Mesenchymal stem cell (in vitro differentiated cells and primary cell): ENCODE measurements at places on chromosomes 3 and 15.

DNA sequence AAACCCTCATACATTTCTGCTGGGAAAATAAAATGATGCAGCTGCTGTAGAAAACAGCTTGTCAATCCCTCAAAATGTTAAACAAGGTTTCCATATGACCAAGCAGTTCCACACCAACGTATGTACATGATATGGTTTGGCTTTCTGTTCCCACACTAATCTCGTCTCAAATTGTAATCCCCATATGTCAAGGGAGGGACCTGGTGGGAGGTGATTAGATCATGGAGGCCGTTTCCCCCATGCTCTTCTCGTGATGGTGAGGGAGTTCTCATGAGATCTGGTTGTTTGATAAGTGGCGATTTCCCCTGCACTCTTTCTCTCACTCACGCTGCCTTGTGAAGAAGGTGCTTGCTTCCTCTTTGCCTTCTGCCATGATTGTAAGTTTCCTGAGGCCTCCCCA is 100.6 kb upstream of the SLC24A5 start:
- H3K27ac ChIP-seq, result no peak overlapping the region
- no peak for DNase-seq
- H3K36me3 ChIP-seq, result no peaks in the 10 kb centered on the region
- H3K4me3 ChIP-seq, result no peak overlapping the region
- H3K27me3 ChIP-seq, result no peaks in the 10 kb centered on the region

DNA sequence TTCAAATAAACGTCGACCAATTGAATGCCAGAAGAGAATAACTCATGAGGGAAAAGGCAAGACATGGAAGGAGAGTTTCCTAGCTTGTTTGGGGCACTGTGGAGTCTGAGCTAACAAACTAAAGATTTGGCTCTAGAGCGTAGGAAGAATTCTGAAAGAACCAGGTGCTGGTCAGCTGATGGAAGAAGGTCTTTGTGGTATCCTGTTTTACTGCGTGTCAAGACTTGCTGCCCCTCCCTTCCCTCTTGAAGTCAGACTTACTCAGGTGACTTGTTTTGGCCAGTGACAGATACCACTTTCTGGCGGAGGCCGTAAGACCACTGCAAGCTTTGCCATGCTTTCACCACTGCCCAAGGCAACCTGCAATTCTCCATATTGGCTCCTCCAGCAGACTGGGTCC is 673 bp upstream of the HCLS1 start:
- no peaks in the 10 kb centered on the region for H3K27me3 ChIP-seq
- no peak overlapping the region for H3K27ac ChIP-seq
- peaks cover 28% of the 10 kb centered on the region for H3K36me3 ChIP-seq
- DNase-seq, result no peak

GRCh38 chr3:18885612-18886011 is 262.7 kb upstream of the KCNH8 start:
- no peaks in the 10 kb centered on the region for H3K36me3 ChIP-seq
- H3K4me1 ChIP-seq, result no peaks in the 10 kb centered on the region
- H3K4me3 ChIP-seq, result no peak overlapping the region
- no peak for DNase-seq

DNA sequence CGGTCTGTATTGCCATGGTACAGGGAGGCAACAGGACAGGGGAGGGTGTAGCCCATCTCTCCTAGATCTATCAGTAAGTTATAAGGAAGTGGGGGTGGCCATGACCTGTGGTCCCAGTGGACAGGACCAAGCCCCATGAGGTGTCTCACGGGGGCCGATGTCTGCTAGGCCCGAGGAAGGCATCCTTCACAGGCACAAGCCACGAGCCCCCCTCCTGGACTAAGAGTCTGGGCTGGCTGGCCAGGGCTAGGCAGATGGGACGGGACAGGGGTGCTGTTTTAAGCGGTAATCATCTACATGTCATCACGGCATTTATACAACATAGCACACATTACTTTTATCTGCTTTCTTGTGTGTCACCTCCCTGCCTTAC is 2.6 kb upstream of the TBC1D2B start:
- H3K36me3 ChIP-seq, result no peaks in the 10 kb centered on the region
- DNase-seq, result no peak
- H3K4me3 ChIP-seq, result no peak overlapping the region
- H3K27me3 ChIP-seq, result no peaks in the 10 kb centered on the region

DNA sequence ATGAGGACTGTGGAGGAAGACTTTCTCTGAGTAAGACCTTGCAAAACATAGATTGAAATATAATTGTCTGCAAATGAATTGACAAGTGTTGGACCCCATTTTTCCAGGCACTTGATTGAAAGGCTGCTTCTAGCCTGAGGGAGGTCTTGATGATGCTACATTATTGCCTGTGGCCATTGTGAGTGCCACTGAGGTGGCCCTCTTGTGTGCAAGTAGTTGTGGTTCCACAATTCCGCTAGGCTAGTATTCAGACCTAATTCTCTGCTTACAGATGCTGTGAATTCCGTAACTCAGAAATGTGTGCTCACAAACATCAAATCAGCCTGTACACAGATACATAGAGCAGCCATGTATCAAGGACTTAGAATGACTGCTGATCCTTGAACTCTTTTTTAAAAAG is 34.7 kb downstream of the FNDC3B start:
- DNase-seq, result no peak
- no peaks in the 10 kb centered on the region for H3K27me3 ChIP-seq
- H3K36me3 ChIP-seq, result peaks cover 42% of the 10 kb centered on the region

DNA sequence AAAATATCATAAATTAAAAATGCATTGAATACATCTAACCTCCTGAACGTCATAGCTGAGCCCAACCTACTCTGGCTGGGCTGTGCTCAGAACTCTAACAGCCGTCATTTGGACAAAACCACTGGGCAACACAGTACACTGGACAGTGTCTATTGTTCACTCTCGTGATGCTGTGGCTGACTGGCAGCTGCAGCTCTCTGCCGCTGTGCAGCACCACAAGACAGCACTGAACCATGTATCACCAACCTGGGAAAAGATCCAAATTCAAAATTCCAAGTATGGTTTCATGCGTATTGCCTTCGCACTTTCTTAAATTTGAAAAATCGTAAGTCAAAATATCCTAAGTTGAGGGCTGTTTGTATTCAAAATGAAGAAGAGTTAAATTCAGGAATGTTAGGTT is 145.1 kb upstream of the CNTN4 start:
- no peak overlapping the region for H3K4me3 ChIP-seq
- H3K4me1 ChIP-seq, result peaks cover 2% of the 10 kb centered on the region
- no peaks in the 10 kb centered on the region for H3K36me3 ChIP-seq
- no peak overlapping the region for H3K27ac ChIP-seq

DNA sequence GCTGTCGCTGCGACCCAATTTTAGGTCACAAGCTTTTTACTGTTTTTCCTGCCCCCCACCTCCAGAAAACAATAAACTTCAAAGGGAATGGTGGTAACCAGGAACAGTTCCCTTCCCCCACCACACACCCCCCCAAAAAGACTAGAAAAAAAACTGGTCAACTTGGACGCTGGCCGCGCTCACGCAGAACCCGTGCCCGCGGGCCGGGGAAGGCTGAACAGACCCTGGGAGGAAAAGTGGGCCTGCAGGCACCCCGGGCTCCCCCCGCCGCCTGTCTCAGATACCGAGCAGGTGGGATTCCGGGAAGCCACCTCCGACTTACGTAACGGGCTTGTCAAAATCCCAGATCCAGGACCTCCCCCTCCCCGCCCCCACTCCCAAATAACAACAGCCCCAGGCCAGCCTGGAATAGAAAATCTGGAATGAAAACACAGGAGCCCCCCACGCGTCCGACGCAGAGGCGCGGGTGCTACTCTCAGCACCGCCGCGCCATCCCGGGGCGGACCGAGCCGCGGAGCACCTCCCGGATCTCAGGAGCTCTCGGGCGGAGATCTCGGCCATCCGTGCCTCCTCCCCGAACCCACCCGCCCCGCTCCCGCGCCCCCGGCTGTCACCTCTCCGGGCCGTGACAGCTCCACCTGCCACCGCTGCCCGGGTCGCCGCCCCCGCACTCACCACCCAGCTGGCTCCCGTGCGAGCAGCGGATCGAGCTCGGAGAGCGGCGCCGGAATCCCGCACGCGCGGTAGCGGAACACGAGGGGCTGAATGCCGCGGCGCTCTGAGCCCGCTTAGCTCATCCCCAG is 557 bp downstream of the DENND4A start:
- peak overlapping the region; percentile 14 for H3K27ac ChIP-seq
- H3K36me3 ChIP-seq, result no peaks in the 10 kb centered on the region
- H3K4me1 ChIP-seq, result peaks cover 7% of the 10 kb centered on the region
- peak overlapping the region; percentile 97 for H3K4me3 ChIP-seq

DNA sequence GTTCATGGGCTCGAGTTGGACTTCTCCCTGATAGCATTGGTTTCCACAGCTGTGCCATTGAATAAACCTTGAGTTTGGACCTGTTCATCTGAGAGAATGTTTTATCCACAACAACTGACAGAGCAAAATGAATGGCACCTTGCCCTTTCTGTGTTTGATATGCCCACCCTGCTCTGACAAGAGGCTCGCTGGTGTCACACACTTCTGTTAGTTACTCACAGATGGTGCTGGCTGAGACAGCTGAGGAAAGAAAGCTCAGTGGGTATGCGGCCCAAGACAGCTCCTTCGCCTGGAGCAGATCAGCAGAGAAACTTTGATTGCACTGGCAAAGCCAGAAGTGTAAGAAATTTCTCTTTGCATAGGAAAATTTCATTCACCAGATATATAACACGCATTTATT is 2.5 kb upstream of the CAPN3 start:
- H3K27me3 ChIP-seq, result no peaks in the 10 kb centered on the region
- H3K36me3 ChIP-seq, result peaks cover 69% of the 10 kb centered on the region
- no peak overlapping the region for H3K4me3 ChIP-seq
- no peak overlapping the region for H3K27ac ChIP-seq
- H3K4me1 ChIP-seq, result no peaks in the 10 kb centered on the region

DNA sequence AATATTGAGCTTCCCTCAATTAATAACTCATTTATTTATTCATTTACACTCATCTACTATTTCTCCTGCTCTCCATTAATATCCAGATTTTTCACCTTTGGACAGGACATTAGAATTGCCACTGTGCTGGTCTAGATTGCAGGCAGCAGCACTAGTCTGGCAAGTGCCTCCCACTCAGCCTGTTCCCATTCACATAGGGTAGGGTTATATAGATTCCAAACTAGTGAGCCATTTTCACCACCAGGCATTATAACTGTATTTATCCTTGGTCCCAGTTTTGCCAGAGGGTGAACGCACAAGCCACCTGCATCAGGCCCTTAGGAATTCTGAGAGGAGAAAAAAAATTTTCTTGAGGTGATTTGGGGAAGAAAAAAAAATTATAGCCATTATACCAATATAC is 44.5 kb downstream of the ANAPC13 start:
- H3K27ac ChIP-seq, result no peak overlapping the region
- DNase-seq, result no peak
- no peaks in the 10 kb centered on the region for H3K4me1 ChIP-seq
- H3K4me3 ChIP-seq, result no peak overlapping the region

DNA sequence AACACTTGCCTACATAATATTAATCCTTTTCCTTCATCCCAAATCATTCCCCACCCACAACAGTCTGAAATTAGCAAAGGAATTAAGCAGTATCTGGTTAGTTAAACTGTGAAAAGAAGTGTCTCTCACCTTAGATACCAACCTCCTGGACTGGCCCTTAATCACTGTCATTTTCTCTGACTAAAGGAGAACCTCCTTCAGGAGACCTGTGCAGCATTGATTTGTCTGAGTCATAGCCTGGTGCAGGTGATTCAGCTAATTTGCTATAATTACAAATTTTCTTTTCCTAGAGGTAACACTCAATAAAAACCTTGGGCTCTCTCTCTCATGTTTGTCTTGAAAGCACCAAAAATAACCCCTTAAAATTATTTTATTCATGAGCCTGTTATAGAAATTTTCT is 279.8 kb upstream of the SEMA6D start:
- H3K27ac ChIP-seq, result no peak overlapping the region
- H3K36me3 ChIP-seq, result no peaks in the 10 kb centered on the region
- H3K4me3 ChIP-seq, result no peak overlapping the region
- peaks cover 2% of the 10 kb centered on the region for H3K4me1 ChIP-seq

- no peaks in the 10 kb centered on the region for H3K4me1 ChIP-seq
- peaks cover 16% of the 10 kb centered on the region for H3K27me3 ChIP-seq
- DNase-seq, result no peak
Observed at GRCh38 chr15:73331991-73332925, 36.5 kb downstream of the HCN4 start.

DNA sequence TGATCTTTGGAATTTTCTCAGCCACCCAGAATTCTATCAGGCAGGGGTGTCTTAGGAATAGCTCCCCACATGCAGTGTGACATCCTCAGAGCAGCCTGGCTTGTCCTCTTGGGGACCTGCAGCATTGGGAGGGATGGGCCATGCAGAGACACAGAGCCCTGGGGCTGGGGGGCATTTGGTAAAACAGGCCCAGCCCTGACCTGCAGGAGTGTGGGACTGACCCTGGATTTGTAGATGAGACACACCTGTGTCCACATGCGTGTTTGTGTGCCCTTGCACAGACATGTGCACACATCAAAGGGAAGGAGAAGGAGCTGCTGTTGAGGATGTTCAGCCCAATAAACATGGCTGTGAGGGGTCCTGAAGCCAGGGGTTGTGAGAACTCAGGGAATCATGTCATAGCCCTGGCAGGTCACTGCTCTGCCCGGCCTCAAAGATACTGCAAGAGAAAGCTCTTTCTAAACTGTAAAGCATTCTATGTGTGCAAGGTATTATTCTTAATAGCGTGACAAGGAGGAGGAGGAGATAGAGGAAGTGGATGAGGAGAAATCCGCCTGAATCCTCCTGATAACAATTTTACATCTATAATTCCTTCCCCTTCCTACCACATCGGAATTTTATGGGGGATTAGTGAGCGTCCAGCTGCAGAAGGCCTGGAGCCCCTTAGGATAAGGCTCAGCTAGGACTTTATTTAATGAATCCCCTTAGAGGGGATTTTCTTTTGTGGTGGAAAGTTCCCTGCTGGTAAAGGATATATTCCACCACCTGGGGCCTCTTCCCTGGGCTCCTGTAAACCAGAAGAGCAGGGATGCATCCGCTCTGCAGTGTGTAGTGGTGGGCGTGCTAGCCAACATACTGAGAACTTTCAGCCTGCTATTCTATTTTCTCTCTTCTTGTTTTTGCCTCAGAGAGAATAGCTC is 245.5 kb downstream of the EPHB1 start:
- H3K4me1 ChIP-seq, result no peaks in the 10 kb centered on the region
- no peak overlapping the region for H3K27ac ChIP-seq
- no peaks in the 10 kb centered on the region for H3K36me3 ChIP-seq
- no peaks in the 10 kb centered on the region for H3K27me3 ChIP-seq

- peak; percentile 49 for DNase-seq
- no peak overlapping the region for H3K27ac ChIP-seq
- no peaks in the 10 kb centered on the region for H3K36me3 ChIP-seq
- no peak overlapping the region for H3K4me3 ChIP-seq
Observed at GRCh38 chr15:70236341-70237086, 138.8 kb upstream of the TLE3 start.

GRCh38 chr3:62798000-62798399 is 77.2 kb downstream of the CADPS start:
- DNase-seq, result no peak
- no peaks in the 10 kb centered on the region for H3K27me3 ChIP-seq
- no peak overlapping the region for H3K27ac ChIP-seq
- no peaks in the 10 kb centered on the region for H3K36me3 ChIP-seq
- H3K4me3 ChIP-seq, result no peak overlapping the region

- no peak for DNase-seq
- H3K4me3 ChIP-seq, result no peak overlapping the region
- peaks cover 1% of the 10 kb centered on the region for H3K4me1 ChIP-seq
- no peak overlapping the region for H3K27ac ChIP-seq
- H3K27me3 ChIP-seq, result no peaks in the 10 kb centered on the region
Observed at GRCh38 chr3:129087138-129087702, 26.6 kb downstream of the GP9 start.

GRCh38 chr15:52529341-52529924 is 753 bp upstream of the MYO5A start:
- peaks cover 9% of the 10 kb centered on the region for H3K27me3 ChIP-seq
- H3K27ac ChIP-seq, result no peak overlapping the region
- no peak for DNase-seq
